ENCODE measurements at places on chromosomes 7 and 10. TPM values are rescaled to one million over a fixed set of nuclear protein-coding genes. Genes with fewer than 3 reads are reported as not detected.

- peak overlapping the region; percentile 87 for H3K27ac ChIP-seq
- peaks cover 6% of the 10 kb centered on the region for H3K36me3 ChIP-seq
- H3K4me1 ChIP-seq: peaks cover 37% of the 10 kb centered on the region
- H3K4me3 ChIP-seq: no peak overlapping the region
These were observed 32.0 kb downstream of the SNX8 start for GRCh38 chr7:2282185-2282751.

GRCh38 chr7:40645197-40645596 is 510.4 kb downstream of the SUGCT start:
- H3K4me3 ChIP-seq: no peak overlapping the region
- no peaks in the 10 kb centered on the region for H3K27me3 ChIP-seq
- H3K27ac ChIP-seq: no peak overlapping the region
- no peaks in the 10 kb centered on the region for H3K36me3 ChIP-seq

GRCh38 chr7:55031075-55031474 is 12.3 kb downstream of the EGFR start:
- no peak overlapping the region for H3K27ac ChIP-seq
- H3K27me3 ChIP-seq: no peaks in the 10 kb centered on the region
- no peak overlapping the region for H3K4me3 ChIP-seq

DNA sequence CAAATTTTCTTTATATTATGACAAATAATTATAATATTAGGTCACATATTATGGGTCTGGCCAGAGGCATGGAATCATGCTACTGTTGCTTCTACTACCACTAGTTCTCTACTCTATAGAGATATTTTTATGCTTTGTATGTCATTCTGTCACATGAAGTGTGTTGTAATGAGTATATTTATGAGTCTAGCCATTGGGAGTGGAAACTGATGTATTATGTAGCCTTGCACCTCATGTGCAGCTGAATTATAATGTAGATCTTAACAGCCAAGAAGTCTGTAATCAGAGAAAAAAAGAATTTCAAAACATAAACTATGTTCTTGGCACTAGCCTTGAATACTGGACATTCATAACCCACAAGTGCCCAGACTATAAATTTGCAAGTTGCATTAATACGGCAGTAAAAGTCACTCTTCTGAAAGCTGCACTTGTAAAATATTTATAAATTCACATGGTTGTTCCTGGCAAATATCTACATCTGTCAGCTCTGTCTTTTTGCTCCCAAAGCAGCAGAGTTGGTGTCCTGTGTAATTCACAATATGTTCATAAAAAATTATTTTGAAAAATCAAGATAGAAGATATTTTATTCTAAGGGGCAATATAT is 48.6 kb upstream of the SKAP2 start:
- no peaks in the 10 kb centered on the region for H3K27me3 ChIP-seq
- no peak for DNase-seq
- H3K27ac ChIP-seq: no peak overlapping the region
- H3K36me3 ChIP-seq: no peaks in the 10 kb centered on the region

Gene FAM13C
- total RNA-seq: 22.8 TPM

GRCh38 chr10:49664842-49665355 is 14.6 kb upstream of the C10orf53 start:
- H3K4me1 ChIP-seq: no peaks in the 10 kb centered on the region
- DNase-seq: no peak
- H3K27me3 ChIP-seq: peaks cover 2% of the 10 kb centered on the region
- no peak overlapping the region for H3K4me3 ChIP-seq
- H3K27ac ChIP-seq: no peak overlapping the region
- no peaks in the 10 kb centered on the region for H3K36me3 ChIP-seq

Gene CALN1
- 1.8 TPM for total RNA-seq

- no peak for DNase-seq
- H3K4me3 ChIP-seq: no peak overlapping the region
- H3K36me3 ChIP-seq: no peaks in the 10 kb centered on the region
- no peaks in the 10 kb centered on the region for H3K4me1 ChIP-seq
- peaks cover 12% of the 10 kb centered on the region for H3K27me3 ChIP-seq
These were observed 52.2 kb downstream of the C10orf120 start for GRCh38 chr10:122647383-122647968.

Gene TWIST1
- total RNA-seq: 8.3 TPM

Gene COBL
- total RNA-seq: 60.6 TPM

GRCh38 chr7:156140896-156141295 is 328.6 kb upstream of the SHH start:
- no peak overlapping the region for H3K27ac ChIP-seq
- H3K4me1 ChIP-seq: no peaks in the 10 kb centered on the region
- no peak for DNase-seq
- H3K27me3 ChIP-seq: peaks cover 4% of the 10 kb centered on the region

Gene POU6F2
- total RNA-seq: 0.09 TPM

DNA sequence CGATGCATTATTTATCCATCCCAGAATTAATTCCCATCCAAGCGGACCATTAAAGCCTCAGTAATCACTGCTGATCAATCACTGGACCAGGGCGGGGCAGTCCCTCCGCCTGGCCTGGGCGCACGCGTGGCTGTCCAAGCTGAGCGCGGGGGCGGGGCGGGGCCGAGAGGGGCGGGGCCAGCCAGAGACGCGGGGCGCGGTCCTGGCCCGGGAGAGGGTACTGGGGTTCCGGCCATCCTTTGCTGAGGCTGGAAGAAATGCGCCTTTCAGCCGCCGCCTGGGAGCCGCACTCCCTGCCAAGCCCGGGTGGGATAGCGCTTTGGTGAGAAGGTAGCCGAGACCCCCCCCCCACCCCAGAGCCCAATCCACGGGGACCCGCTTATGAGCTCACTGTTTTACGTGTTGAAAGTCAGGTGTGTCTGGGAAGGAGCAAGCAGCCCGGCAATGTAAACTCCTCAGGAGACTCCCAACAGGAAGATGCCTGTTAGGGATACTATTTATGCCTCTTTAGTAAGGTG is at the start of gene ARHGAP22:
Gene ARHGAP22 (minus strand): TSS at position 83 of the 518 bp plus-strand sequence. CDS start 277 bp downstream, outside the sequence.
- no peaks in the 10 kb centered on the region for H3K36me3 ChIP-seq
- H3K4me1 ChIP-seq: peaks cover 24% of the 10 kb centered on the region
- peak; percentile 52 for DNase-seq
- H3K4me3 ChIP-seq: peak within 1 kb of the TSS; percentile 24

DNA sequence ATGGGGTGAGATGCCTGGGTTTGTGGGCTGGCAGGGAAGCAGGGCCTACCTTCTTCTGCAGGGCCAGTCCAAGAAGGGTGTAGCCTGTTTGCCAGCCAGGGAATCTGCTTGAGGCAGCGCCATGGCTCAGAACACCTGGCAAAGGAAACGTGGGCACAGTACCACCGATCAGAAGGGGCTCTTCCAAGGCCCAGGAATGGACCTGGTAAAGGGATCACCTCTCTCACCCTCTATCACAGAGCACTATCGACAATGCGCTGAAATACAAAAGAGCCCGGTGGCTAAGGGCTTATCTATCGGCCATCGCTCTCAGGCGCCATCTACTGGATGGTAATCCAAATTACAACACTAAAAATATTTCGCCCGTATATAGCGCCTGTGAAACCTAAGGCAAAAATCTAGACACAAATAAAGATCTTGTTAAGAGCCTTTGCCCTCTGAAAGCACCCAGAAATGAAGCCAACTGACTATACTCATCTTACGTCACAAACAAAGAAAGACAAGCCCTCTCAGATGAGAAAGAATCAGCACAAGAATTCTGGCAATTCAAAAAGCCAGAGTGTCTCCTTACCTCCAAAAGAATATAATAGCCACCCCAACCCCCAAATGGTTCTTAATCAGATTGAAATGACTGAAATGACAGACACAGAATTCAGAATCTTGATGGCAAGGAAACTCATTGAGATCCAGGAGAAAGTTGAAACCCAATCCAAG is 217.8 kb upstream of the HPS1 start:
- no peak for DNase-seq
- no peaks in the 10 kb centered on the region for H3K27me3 ChIP-seq
- no peaks in the 10 kb centered on the region for H3K4me1 ChIP-seq
- no peak overlapping the region for H3K27ac ChIP-seq

DNA sequence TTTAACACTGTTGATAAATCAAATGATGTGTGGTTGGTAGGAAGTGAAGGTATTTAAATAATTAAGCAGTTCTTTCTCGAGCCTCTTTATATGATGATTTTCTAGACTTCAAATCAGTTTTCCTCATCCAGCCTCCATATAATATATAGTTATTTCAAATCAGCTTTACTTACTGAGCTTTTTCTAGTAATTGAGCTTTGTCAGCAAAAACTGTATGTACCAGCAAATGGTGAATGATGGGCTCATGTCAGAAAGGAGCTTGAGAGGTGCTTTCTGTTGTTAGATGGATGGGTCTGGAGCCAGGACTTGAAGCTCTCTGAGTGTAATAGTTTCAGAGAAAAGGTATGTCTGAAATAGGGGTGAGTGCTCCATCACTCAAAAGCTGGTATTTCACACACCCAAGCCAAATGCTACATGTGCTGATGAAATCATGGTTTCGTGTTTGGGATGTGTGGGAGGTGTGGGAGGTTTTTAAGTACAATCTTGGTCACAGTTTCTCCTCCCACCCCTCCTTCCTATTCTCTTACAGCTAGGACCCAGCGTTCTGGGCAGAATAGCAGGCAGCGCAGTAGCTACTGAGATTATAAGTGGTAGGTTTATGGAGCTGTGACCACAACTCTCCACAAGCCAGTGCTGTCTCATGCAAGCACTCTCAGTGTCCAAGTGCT is 55.8 kb downstream of the LRMDA start:
- H3K27ac ChIP-seq: no peak overlapping the region
- H3K36me3 ChIP-seq: no peaks in the 10 kb centered on the region
- no peaks in the 10 kb centered on the region for H3K4me1 ChIP-seq
- no peaks in the 10 kb centered on the region for H3K27me3 ChIP-seq
- no peak overlapping the region for H3K4me3 ChIP-seq
- DNase-seq: no peak
